ENCODE measurements at places on chromosomes 5 and 9.

GRCh38 chr9:131736431-131736830, 3.4 kb downstream of the RAPGEF1 start:
- no peak for DNase-seq

- no peak for DNase-seq
Observed at GRCh38 chr5:35096216-35096615, 48.5 kb upstream of the AGXT2 start.

DNA sequence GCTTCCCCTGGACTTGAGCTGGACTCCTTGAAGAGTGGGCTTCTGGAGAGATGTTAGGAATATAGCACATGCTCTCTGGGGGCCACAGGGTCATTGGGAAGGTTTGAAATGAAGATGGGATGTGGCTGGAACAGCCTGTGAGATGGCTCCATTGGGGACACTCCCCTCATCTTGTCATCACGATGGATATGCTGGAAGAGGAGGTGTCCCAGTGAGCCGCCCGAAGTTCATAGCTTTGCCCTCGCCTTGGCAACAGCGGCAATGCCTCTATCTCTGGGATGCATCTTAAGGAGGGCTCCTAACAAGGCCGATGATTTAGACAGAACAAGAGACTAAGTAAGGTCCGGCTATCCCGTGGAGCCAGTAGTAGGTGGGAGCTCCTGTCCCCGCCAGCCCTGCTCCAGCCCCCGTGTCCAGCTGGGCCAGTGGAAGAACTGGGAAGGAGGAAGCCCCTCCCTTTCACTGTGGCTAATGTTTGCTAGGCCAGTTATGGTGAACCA, 23.9 kb downstream of the AMBP start:
- no peak for DNase-seq

DNA sequence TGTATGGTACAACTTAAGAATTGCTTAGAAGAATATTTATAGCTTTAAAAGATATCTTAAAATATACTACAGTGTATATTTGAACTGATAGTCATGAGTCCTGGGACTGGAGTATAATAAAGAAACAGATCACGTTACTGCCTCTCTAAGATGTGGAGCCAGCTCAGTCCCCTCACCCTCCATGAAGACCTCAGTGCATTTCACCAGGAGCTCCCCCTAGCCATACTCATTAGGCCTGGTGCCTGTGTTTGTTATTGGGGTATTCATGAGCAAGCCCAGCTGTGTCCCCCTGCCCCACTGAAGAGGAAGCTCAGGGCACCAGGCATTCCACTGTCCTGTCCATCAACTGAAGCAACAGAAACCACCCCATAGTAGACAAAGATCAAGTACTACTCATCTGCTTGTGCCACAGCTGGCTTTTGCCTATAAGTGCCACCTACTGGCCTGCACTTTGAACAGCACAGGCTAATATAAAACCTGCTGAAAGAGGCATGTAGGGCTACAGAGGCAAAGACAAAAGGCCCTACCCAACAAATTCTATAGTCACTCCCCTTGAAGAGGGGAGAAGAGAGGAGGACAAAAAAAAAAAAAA, 850.2 kb upstream of the NUDT12 start:
- DNase-seq, result no peak

DNA sequence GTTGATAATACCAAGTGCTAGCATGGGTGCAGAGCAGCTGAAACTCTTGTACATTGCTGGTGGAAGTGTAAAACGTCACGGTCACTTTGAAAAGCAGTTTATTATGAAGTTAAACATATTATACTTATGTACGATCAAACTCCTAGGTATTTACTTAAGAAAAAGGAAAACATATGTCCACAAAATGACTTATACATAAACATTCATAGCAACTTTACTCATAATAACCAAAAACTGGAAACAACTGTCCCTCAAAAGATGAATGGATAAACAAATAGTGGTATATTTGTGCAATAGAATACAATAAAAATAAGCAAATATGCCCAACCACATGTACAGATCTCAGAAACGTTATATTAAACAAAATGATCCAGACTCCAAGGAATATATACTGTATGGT, 92.3 kb upstream of the TRIO start:
- no peak for DNase-seq

DNA sequence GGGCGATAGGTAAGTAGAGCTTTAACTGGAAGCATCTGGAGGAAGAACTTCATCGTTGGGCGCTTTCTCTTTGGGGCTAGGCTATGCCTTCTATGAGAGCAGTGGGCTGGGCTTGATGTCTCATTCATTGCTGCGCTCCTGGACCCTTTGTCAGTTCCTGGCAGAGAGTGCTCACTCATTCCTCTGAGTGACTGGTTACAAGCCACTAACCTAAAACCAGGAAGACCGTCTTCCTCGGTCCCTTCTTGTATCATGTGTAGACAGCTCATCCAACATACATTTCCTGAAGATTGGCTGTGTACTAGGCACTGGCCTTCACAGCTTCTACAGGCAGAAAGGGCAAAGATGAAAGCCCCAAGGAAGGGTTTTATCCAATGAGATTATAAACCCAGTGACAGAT, 6.4 kb downstream of the SWI5 start:
- DNase-seq, result no peak

GRCh38 chr9:38316166-38316780, 76.2 kb upstream of the ALDH1B1 start:
- DNase-seq, result no peak

GRCh38 chr5:27706832-27707231, 668.4 kb upstream of the CDH9 start:
- DNase-seq, result no peak

DNA sequence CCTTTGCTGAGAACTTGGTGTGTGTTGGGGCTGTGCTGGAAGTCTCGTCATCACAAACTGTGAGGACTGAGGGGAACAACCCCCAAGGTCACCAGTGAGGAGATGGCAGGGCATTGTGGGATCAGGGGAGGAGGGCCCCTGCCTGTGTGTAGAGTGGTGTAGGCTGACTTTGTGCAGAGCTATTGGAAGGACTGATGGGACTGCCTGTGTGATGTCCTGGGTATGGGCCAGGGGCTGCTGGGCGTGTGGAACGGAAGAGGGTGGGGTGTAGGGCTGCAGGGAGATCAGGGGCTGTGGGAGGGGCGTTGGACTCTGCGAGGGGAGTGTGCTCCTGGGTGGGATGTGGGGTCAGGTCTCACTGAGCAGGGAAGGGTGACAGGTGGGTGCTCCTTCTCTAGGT, 3.6 kb downstream of the WNK2 start:
- no peak for DNase-seq

GRCh38 chr5:165031371-165031770, 1526.0 kb downstream of the MAT2B start:
- DNase-seq, result no peak

- DNase-seq, result peak; percentile 18
Observed at GRCh38 chr9:128702949-128703615, 779 bp downstream of the PKN3 start.

GRCh38 chr9:126146254-126147145, 180.1 kb upstream of the MVB12B start:
- no peak for DNase-seq

GRCh38 chr5:37054391-37054790, 177.8 kb downstream of the NIPBL start:
- DNase-seq, result no peak

GRCh38 chr5:151084363-151084762, 3.5 kb upstream of the TNIP1 start:
- DNase-seq, result no peak

GRCh38 chr9:78486661-78487060, 189.7 kb downstream of the PSAT1 start:
- DNase-seq, result no peak

- no peak for DNase-seq
Observed at GRCh38 chr9:87564111-87564510, 66.4 kb downstream of the DAPK1 start.

- DNase-seq, result no peak
Observed at GRCh38 chr5:149325166-149325735, 20.0 kb upstream of the GRPEL2 start.

DNA sequence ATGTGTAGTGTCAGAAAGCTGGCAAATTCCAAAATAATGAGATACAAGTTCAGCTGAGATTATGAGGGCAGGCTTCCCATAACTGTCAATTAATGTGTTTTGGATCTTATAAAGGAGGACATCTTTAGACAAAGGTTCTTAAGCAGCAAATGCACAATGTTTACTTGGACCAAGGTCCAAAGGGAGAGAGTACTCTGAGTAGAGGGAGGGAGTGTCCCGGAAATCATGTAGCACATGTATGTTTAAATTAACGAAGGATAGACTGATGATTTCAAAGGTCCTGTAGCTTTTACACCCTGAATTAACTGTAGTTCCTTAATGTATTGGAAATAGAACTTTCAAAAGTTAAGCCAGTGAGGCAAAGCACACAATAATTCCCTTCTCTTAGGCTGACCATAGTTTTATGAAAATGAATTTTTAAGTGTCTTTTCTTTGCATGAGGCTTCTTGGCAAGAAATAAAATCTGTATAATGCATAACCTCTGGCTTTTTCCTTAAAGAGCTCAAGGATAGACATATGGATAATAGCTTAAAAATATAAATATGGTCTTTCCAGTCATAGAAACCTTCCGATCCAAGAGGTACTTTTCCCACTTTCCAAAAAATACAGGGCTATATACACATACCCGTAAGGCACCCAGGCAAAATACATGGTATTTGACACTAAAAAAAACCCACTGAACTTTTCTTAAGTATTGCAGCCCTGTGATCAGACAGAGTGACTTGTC, 93.0 kb downstream of the PCSK5 start:
- DNase-seq, result no peak

DNA sequence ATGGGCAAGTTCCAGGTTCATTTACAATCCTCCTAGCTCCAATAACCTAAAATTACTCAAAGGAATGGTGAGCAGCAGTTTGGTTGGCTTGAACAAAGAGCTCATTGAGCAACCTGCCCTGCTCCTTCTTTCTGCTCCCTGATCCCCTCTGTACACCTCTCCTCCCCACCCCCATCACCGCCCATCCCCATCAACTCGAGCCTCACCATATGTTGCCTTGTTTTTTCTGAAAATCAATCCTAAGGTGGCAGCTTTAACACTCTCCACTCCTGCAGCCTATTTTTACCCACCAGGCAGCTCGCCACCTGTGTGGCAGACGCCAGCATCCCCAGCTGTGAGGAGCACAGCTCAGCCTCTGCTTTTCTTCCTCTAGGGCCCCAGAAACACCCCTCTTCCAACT, 533.4 kb upstream of the BRINP1 start:
- DNase-seq, result no peak

GRCh38 chr9:75147638-75148037, 59.3 kb downstream of the OSTF1 start:
- DNase-seq, result peak; percentile 38

- DNase-seq, result no peak
Observed at GRCh38 chr5:1772634-1773033, 27.0 kb downstream of the MRPL36 start.

- DNase-seq, result no peak
Observed at GRCh38 chr5:91109634-91110033, 273.5 kb downstream of the ARRDC3 start.

DNA sequence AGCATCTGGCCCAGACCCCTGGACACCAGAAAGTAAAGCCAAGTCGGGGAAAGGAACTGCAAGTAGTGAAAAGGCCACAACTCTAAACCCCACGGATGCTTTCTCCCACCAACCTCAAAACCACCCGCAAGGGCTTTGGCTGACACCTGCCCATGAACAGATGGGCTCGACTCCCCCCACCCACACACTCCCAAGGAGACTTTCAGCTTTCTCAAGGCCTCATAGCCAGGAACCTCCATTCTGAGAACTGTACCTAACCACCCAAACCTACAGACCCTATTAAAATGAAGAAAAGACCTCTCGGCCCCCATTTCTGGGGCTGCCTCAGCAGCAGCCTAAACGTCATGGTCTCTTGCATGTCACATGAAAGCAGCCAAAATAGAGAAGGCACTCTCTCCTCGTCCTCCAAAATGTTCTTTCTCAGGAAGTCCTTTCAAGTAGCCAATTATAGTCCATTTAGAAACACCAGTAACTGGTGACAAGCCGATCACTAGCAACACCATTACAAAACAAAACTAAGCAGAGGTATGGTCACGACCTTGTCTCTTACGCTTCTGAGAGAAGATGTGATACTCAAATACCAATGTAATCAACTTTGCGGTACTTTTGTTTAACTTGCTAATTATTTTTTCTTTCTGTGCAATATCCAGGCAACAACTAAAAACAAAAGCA, 2.9 kb downstream of the B4GALT1 start:
- peak; percentile 36 for DNase-seq

GRCh38 chr5:74322944-74323343, 317.6 kb downstream of the ENC1 start:
- no peak for DNase-seq

GRCh38 chr5:177094224-177095087, 7.7 kb downstream of the FGFR4 start:
- no peak for DNase-seq

DNA sequence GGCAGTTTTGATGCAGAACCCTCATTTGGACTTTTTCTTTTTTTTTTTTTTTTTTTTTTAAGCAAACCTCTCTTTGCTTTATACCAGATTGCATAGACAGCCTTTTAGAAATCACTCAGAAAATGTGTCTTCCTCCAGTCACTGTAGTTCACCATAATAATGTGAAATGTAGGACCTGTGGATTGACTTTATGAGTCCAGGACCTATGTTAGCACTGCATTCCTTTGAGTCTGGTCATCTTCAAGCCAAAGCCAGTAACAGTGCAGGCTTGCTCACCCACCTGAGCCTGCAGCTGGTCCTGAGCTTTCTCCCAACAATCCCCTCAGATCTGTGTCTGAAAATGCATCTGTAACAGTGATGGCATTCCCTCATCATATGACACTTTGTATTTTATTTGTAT, 110.7 kb upstream of the NFIL3 start:
- DNase-seq, result no peak

DNA sequence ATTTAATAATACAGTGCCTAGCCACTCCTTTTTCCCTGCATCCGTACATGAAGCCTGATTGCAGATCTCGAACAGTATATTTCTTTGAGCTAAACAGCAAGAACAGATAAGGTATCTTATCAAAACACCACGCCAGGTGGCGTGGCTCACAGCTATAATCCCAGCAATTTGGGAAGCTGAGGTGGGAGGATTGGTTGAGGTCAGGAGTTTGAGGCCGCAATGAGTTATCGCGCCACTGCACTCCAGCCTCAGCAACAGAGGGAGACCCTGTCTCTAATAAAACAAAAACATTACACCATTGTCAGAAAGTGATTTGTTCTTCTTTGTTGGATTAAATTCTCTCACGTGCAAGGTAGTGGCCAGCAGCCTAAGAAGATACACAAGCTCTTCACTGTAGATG, 291.2 kb upstream of the DMRT1 start:
- DNase-seq, result no peak

- DNase-seq, result peak; percentile 46
Observed at GRCh38 chr5:139648205-139649081, at the start of gene CXXC5. Gene CXXC5, plus strand, starts transcription at chr5:139648349. Its CDS starts 32,175 bp downstream, at chr5:139680524.

DNA sequence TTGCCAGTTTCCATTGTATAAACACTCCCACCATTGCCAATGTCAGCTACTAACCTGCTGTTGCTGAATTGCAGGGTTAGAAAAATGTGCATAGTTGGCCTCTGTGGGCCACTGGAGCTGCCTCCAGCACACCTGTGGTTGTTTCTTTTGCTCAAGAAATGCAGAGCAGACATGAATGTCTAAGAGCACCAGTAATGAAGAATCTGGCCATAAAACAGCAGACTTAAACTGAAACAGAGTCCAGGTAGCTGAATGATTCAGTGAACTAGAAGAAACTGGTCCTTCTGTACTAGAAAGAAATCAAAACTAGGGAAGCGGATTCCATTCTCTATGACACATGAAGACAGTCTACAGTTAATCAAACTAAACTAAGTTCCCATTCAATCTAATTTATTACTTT, 48.2 kb downstream of the NUDT12 start:
- no peak for DNase-seq

- DNase-seq, result no peak
Observed at GRCh38 chr5:135916638-135917263, 21.1 kb upstream of the IL9 start.
